Skin of body (tissue), 3 donors: ENCODE measurements at places on chromosomes 2 and 18. TPM values are rescaled to one million over a fixed set of nuclear protein-coding genes. Genes with fewer than 3 reads are reported as not detected.

EPB41L3 gene
- total RNA-seq = 40.1 TPM

DNA sequence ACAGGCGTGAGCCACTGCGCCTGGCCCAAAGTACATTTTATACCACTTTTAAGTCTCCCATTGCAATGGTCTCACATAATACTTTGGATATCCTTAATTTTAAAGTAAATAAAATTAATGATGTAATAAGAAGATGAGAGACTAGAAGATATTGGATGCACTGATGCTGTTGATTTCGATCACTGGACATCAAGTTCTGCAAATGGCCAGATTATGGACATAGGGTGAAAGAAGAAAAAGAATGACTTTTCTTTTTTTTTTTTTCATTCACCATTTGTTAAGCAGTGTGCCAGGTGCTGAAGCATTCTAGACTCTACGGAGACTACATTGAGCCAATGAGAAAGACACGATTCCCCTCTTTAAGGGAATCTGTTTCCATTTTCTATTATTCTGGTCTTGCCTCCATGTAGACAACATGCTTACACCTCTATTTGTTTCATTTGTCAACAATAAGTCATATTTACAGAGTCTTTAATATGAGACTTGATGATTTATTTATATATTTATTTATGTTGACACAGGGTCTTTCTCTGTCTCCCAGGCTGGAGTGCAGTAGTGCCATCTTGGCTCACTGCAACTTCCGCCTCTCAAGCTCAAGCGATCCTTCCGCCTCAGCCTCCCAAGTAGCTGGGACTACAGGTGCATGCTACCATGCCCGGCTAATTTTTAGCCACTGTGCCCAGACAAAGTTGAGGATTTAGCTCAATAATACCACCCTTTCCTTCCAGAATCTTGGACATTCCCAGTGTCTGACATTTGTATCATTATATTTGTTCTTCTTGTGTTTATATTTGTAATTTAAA, 23.7 kb downstream of the FN1 start:
- no peak for DNase-seq

GRCh38 chr2:154459286-154459685, 239.2 kb upstream of the KCNJ3 start:
- no peak for DNase-seq

DNA sequence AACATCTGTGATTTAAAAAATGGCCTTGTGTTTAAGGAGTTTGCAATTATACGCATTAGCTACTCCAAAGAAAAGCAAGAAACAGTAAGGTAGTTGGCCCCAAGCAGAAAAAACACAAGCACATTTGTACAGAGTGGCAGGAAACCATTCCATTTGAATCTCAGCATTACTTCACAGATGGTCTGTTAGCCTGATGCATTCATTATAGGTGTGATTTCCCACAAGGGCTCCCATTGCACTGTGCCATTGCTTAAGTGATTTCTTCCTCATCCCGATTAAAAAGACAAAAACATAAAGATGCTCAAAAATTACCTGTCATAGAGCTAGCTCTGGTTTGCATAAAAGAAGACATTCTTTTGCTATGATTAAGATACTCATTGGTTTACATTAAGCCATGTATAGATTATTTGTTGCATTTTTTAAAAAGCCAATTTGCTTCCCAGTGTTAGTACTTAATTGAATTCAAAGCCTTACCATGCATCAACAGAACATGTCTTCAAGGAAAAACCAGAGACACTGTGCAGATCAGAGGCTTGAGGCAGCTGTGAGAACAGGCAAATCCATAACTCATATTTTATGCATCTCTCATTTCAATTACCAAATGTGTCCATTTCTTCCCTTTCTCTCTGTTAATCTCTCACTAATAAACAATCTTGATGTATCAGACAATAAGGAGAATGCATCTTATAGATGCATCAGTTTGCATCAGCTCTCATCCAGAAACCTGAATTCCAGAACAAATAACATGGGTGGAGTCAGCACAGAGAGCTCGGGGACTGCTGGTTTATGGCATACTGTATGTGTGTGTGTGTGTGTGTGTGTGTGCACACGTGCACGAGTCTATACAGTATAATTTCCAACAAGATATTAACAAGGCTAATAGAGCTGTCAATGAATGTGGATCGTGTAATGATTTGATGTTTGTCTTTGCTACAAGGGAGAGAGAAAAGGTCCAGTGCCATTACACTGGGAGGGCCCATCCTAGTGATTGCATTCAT, 558.6 kb upstream of the HS6ST1 start:
- no peak for DNase-seq

GRCh38 chr18:79459946-79460480, 64.3 kb downstream of the NFATC1 start:
- no peak for DNase-seq

KCNS3 gene
- 17.8 TPM for total RNA-seq

ANO7 gene
- total RNA-seq = 0.79 TPM

GRCh38 chr18:3661989-3662388, 212.0 kb downstream of the TGIF1 start:
- no peak for DNase-seq

GRCh38 chr2:96407041-96407918, 71.7 kb downstream of the NCAPH start:
- peak; percentile 42 for DNase-seq

DNA sequence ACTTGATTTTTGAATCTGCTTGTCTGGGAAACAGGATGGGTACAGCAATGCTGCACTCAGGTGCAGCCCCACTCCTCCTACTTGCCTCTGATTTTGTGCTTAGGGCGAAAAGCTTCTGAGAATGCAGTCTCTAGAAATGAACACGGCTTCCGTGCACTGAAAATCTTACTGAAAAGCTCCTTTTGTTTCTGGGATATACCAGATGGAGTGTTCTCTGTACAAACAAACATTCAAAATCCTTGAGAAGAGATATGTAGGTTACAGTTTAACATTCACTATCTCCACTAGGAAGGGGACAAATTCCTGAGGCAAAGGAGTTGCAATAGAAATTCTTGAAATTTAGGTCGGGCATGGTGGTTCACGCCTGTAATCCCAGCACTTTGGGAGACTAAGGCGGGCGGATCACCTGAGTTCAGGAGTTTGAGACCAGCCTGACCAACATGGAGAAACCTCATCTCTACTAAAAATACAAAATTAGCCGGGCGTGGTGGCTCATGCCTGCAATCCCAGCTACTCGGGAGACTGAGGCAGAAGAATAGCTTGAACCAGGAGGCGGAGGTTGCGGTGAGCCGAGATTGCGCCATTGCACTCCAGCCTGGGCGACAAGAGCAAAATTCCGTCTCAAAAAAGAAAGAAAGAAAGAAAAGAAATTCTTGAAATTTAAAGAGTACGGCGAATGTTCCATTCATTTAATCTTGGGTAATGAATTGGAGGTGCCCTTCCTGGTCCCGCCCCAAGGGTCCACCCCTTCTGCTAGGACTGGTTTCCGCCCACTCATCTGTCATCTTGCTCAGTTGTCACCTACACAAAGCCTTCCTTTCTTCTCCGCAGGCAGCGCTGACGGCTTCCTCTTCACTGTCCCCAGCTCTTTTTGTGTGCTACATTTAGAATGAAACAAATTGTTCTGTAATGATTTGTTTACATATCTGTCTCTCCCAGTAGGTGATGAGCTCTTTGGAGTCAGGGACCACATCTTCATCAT, 92.4 kb downstream of the SOCS6 start:
- no peak for DNase-seq

GRCh38 chr2:238847419-238847801, 475 bp upstream of the TWIST2 start:
- no peak for DNase-seq

DNA sequence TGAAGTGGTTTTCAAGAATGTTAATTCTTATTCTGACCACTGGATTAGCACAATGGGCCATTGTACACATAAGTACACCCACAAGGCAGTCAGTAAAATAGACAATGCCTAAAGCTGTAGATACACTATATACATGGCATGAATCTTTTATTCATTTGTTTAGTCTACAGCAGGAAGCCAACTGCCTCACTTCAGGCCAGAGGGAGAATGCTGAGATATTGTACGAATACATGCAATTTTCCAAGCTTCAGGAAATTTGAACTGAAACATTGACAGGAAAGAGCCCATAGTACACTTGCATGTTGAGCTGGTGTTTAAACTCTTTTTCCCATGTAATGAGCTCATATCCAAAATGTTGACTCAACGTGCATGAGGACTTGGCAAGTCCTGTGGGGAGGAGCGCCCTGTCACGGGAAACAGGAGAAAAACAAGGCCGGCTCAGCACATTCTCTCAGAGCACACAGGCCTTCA, 111.6 kb upstream of the CYP1B1 start:
- DNase-seq = peak; percentile 44

NPPC gene
- 1.7 TPM for total RNA-seq

DNA sequence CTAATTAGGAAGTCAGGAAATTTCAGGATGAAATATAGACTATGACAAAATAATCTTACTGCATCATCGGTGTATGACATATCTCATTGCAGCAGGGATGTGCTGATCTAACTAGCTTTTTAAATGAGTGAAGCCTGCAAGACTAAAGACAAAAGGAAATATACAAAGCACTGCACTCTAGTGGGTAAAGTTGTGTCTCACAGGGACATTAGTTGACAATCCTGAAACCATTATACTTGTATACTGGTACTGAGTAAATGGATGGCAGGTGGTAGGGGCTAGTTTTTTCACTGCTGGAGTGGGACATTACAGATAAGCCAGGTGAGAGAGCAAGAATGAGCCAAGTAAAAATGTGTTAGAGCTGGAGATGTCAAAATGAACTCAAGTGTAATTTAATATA, 317.5 kb upstream of the RAB6C start:
- DNase-seq = no peak

DNA sequence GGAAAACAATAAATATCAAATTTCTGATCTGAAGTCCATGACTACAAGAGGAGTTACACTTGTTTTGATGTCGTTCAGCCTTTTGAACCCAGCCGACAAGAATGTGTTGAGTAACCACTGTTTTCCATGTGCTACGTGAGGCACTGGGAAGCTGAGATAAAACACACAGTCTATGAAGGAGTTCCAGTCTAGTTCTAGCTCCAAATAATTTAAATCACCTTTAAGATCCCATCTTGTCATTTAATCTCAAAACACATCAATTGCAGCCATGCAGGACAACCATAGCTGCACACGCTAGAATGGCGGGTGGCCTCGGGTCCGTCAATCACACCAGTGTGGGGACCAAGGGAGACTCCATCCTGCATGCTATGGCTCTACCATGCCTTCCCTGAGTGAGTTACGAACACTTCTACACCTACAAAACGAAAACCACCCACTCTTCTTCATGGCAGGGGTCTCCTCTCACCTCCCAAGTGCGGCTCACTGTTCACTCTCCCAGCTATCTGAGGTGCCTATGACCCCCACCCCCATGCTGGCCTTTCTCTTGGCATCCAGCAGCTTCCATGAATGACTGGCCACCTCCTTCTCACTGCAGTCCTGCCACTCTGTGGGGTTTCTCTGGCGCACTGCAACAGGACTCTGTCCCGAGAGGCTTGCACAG, 3.8 kb downstream of the FHL2 start:
- no peak for DNase-seq

DNA sequence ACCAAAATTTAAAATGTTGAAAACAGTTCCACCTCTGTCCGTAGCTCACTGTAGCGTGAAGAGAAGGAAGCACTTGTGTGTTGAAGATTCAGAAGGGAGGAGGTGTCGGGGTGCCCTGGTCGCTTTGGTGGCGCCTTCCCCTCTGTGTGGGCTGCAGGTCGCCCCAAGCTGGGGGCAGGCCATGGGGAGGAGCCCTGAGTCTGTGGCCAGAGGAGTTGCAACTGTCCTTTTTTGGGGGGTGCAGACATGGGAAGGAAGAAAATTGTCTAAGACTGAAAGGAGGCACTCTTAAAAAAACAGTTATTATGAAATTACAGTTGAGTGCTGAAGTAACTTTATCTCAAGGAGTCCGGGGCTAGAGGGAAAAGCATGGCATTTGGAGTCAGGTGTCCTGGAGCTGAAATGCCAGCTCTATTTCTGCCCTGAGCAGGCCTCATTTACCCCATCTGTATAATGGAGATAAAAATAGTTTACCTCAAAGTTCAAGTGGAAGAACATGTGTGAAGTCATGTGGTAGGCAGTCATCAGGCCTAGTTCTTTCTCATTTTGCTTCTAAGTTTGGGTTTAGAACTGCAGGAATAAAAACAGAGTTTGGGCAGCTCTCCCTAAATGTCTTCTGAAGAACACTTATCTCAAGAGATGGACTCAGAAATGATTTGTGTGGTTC, 82.1 kb downstream of the RNF144A start:
- no peak for DNase-seq

DNA sequence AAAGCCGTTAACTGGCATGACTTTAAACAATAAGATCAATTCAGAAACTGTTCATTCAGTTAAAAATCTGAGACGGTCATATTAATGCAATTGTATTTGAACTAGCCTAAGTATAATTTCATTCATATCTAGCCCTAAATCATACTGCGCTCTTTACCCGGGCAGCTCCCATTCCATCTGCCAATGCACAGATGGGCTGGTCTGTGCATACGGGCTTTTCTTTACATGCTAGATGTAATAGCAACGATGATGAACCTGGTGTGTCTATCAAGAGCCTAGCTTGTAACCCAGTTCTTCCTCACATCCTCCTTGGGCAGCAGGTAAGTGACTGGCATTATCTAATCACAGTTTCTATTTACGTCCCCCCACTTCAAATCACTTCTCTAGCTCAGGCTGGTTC, 631.5 kb upstream of the KLHL29 start:
- no peak for DNase-seq

GRCh38 chr18:44062345-44062744, 618.3 kb upstream of the SETBP1 start:
- DNase-seq = no peak

GRCh38 chr2:172293952-172294351, 133.4 kb upstream of the ITGA6 start:
- no peak for DNase-seq

- DNase-seq = peak; percentile 70
These were observed 4.6 kb downstream of the TGIF1 start for GRCh38 chr18:3454365-3455089.

FKBP1B gene
- total RNA-seq = 3.3 TPM

RPIA gene
- total RNA-seq = 14.0 TPM

SPR gene
- 3.9 TPM for total RNA-seq

DNA sequence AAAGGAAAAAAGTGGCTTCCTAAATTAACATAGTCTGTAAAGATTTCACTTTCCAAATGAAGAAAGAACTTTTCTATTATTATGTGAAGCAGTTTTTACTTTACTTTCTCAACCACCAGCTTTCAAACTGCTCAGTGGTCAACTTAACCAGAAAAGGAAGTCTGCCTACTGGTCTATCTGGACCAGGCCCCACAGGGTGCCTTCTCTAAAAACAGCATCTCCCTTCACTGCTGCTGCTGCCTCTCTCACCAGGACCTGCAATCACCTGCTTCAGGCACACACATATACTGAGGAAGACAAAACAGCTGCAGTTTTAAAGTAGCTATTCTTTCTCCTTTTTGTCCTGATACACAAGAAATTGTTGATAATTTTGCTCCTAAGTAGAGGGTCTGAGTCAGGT, 221.3 kb upstream of the DCC start:
- no peak for DNase-seq
